ENCODE measurements at places on chromosomes 4 and X.

DNA sequence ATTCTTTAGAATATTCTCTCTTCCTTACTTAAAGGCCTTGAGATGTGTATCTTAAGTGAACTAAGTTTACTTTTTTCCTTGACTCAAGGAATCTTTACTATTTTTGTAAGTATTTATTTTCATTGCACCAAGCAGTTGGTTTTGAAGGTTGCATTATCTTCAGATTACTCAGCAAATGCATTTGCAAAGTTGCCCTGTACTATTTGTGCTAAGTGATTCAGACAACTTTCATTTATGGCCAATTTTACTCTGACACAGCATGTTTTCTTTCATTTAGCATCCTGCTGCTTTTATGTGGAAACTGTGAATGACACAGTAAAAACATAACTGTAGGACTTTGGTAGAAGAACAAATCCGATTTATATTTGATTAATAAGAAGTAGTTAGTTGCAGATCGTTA is 191.0 kb downstream of the CCSER1 start:
- no peak for DNase-seq

DNA sequence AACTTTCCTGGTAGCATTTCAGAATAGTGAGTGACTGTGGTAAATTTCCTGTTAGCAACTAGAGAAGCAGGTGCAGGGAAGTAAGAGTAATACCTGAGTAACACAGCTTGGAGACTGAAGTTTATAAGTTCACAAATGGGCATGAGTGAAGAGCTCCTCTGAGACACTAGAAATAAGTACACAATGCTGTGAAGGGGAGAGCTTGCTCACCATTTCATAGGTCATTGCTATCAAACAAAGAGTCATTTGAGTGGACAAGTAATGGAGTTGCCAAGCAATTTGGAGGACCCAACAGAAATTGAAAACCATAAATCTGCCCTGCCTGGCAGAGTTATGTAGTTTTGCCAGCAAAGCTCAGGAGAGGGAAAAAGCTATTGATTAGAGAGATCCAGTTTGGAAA is 523.6 kb downstream of the TRAM1L1 start:
- no peak for DNase-seq

DNA sequence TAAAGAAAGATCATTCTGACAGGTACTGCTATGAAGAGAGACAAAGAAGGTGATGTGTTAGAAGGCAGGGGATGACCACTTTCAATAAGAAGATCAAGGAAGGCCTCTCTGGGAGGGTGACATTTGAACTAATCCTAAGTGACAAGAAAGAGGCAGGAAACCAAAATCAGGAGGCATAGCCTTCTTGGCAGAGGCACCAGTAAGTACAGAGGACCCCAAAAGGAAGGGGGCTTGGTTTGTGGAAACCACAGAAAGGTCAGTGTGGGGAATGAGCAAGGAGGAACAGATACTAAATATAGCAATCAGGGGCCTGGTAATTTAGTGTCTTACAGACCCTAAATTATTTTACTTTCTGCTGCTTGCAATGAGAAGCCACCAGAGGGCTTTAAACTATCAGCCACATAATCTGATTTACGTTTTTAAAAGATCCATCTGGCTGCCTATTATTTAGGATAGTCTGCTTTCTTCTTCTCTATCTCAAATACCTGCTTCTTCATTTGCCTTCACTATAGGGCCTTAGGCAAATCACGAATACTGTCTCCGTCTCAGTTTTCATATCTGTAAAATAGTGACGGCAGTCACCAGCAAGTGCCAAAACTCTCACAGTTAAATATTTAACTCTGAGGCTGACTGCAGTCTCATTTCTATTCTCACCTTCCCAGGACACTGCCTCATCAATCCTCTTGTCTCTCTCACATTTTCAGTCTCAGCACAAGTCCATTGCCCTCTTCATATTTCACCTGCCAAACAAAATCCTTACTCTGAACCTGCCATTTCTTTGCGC is 16.7 kb downstream of the NR3C2 start:
- no peak for DNase-seq

DNA sequence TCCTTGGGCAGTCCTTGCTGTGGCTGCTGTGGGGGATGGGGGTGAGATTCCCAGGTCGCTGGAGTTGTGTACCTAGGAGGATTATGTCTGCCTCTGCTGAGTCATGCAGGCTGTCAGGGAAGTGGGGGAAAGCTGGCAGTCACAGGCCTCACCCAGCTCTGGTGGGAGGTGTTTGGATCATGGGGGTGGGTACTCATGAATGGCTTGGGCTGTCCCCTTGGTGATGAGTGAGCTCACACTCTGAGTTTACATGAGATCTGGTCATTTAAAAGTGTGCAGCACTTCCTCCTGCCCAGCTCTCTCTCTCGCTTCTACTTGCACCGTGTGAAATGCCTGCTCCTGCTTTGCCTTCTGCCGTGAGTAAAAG is 24.6 kb upstream of the PDLIM3 start:
- DNase-seq, result no peak

DNA sequence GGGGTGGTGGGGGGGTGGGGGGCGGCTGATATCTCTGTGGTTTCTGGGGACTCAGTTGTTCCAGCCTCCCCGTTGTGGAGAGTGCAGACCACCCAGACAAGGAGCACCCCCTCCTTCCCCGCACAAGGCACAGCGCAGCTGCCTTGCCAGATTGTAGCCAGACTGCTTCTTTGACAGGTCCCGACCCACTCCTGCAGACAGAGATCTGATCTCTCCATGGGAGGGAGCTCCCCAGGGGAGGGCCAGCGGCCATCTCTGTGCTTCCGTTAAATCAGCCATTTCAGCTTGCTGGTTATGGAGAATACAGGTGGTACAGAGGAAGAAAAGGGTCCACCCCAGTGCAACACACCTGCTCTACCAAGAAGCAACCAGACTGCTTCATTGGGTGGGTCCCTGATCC is 80.8 kb downstream of the FGF16 start:
- DNase-seq, result no peak

- no peak for DNase-seq
Measured at GRCh38 chr4:10034136-10034535, 12.8 kb upstream of the SLC2A9 start.

- DNase-seq, result no peak
Measured at GRCh38 chrX:129760155-129760554, 19.6 kb upstream of the SASH3 start.

- no peak for DNase-seq
Measured at GRCh38 chr4:25770847-25771246, 91.9 kb downstream of the SEL1L3 start.

DNA sequence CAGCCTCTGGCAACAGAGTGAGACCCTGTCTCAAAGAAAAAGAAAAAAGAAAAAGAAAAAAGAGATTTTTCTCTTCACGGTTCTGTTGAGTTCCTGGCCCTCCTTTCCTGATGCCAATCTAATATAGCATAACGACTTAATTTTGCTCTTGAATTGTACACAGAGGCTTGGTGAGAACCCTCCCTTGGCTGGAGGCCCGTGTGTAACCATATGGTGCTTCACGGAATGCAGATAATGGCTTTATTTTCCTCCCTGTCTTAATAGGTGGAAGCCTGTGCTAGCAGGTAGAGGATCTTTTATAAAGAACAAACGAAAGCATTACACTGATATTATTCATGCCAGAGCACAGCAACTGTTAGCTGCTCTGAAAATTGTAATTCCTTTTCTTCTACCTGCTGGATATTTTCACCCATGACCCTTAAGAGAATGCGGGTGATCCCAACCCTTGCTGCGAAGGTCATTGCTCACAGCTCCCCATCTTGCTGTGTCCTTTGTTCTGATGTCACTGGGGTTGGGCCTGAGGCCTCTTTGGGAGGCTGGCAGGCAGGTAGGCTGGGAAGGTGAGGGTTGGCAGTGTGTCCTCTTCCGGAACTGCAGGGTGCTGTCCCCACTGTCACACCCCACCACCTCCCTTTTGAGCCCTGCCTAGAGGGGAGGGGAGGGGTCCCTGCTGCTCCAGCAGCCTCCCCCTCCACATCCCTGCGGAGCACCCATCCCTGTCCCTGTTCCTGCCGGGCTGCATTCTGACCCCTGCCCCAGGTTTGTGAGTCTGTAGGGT is 83.8 kb upstream of the STOX2 start:
- no peak for DNase-seq

GRCh38 chrX:46912098-46912602 is at the start of gene JADE3:
Gene JADE3, plus strand, starts transcription at chrX:46912421. Its CDS starts 72,474 bp downstream, at chrX:46984895.
- DNase-seq, result no peak

DNA sequence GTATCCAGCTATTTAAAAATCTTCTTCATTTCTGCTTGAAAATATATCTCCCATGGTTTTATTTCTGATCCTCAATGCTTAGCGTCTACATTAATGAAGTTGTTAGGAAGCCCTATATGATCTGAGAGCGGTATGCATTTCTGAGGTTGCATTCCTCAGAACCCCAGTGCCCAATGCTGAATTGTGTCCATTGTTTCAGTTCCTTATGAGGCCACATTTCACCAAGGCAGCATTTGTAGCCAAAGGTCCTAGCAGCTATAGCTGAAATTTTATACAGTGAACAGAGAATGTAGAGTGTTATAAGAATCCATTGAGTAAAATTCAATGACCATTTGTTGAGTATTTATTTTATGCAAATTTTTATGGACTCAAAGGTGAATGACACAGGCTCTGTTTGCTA is 209.5 kb downstream of the PCDH7 start:
- DNase-seq, result no peak

DNA sequence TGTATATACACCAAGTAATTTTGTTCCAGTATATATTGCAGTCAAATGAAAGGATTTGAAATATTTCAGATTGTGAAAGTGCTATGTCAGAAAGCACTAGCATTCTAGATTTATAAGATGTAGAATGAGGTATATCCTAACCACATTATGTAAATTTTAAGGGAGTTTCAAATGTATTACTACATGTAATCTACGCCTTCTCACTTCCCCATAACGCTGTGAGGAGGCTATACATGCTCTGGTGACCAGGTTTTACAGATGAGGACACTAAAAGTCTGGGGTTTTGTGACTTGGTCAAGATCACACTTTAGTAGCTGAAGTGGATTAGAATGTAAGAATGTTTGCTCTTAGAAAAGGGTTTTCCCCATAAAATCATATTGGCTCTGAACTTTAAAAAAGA is 8.1 kb downstream of the ENPEP start:
- DNase-seq, result no peak

DNA sequence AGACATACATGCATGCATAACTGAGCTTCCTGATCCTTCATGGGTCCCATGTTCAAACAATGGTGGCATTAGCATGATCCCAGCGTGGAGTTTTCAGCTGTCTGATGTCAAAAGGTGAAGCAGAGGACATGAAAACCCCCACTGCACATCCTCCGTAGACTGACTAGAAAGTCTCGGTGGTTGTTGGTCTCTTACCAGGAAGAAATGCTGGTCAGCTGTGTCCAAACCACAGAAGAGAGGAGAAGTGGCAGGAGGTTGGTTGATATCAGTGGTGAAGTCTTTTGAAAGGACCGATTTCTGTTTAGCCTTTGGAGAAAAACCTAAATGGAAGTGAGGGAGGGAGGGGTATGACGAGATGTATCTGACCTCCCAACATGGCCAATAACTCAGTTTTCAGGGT is 201.9 kb downstream of the SPATA18 start:
- no peak for DNase-seq

DNA sequence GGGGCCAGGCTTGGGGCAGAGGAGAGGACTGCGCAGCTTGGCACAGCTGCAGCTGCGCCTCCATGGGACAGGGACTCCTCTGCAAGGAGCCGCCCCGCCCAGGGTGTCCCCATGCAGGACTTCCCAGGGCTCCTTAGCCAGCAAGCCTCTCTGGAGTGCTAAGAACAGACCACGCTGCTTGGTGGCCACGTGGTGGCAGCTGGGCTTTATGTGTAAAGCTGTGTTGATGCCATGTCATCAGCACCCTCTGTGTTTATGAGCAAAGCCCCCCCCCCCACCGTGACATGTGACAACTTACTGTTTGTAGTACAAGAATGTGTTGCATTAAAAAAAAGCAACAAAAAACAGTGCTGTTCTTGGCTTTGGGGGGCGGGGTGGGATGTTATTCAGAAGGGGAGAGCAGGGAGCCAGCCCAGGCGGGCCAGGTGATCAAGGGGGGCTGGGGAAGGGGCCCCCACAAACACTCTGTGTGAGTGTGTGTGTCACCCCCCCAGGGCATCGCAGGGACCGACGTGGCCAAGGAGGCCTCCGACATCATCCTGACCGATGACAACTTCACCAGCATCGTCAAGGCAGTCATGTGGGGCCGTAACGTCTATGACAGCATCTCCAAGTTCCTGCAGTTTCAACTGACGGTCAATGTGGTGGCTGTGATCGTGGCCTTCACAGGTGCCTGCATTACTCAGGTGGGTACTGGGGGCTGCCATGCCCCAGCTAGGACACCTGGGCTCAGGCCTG is 40.3 kb downstream of the ATP2B3 start:
- DNase-seq, result no peak

GRCh38 chr4:163556177-163556576 is 61.7 kb downstream of the TMA16 start:
- no peak for DNase-seq

Measured in SIG-M5 (cell line).